ENCODE measurements at places on chromosomes 13 and 19. TPM values are rescaled to one million over a fixed set of nuclear protein-coding genes. Genes with fewer than 3 reads are reported as not detected.

- no peaks in the 10 kb centered on the region for H3K4me1 ChIP-seq
- H3K36me3 ChIP-seq = no peaks in the 10 kb centered on the region
- DNase-seq = no peak
Observed at GRCh38 chr13:80690208-80690607, 349.3 kb upstream of the SPRY2 start.

DNA sequence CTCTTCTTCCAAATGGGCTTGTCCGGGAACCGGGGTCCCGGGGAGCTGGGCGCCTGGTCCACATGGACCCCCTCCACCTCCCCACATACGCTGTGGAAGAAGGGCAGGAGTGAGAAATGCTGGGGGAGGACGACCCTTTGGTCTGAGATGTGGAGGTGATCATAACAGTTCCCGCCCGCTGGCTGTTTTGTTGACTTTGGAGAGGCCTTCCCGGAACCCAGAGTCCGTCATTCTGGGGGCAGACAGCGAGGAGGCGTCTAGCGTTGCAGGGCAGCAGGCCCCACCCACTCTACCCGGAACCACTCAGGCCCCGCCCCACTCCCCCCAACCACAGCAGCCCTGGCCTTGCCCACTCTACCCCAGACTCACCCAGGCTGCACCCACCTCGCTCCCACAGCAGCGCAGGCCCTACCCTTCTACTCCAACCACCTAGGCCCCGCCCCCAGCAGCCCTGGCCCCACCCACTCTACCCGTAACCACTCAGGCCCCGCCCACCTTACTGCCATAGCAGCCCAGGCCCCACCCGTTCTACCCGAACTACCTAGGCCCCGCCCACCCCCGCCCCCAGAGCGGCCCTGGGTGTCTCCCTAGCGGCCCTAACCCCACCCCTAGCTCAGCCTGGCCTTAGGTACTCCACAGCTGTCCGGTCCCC lies 7.1 kb downstream of the GPR108 start:
- H3K4me3 ChIP-seq = no peak overlapping the region
- H3K27ac ChIP-seq = no peak overlapping the region
- no peak for DNase-seq
- H3K36me3 ChIP-seq = peaks cover 29% of the 10 kb centered on the region
- no peaks in the 10 kb centered on the region for H3K27me3 ChIP-seq
- H3K4me1 ChIP-seq = peaks cover 5% of the 10 kb centered on the region

GRCh38 chr13:109146912-109147647 lies 517.7 kb downstream of the MYO16 start:
- H3K4me3 ChIP-seq = no peak overlapping the region
- no peaks in the 10 kb centered on the region for H3K27me3 ChIP-seq
- peaks cover 41% of the 10 kb centered on the region for H3K4me1 ChIP-seq
- H3K36me3 ChIP-seq = no peaks in the 10 kb centered on the region

DNA sequence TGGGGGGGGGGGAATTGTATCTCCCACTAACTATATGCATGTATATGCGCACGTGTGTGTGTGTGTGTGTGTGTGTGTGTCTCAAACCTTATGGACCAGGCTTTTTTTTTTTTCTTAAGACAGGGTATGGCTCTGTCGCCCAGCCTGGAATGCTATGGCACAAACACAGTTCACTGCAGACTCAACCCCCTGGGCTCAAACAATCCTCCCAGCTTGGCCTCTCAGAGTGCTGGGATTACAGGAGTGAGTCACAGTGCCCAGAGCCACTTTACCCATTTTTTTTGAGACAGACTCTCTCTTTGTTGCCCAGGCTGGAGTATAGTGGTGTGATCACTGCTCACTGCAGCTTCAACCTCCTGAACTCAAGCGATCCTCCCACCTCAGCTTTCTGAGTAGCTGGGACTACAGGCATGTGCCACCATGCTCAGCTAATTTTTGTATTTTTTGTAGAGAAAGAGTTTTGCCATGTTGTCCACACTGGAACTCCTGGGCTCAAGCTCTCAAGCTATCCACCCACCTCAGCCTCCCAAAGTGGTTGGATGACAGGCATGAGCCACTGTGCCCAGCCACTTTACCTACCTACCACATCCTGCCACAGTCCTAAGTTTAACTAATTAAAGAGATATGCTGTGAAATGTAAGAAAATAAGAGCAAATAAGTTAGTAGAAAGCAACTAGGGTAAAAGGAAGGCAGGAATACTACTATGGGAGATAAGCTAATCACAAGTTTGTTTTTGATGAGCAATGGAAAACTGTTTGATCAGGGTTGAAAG lies 2.4 kb downstream of the ZMYM5 start:
- peaks cover 40% of the 10 kb centered on the region for H3K36me3 ChIP-seq
- H3K4me3 ChIP-seq = peak overlapping the region; percentile 92
- H3K27ac ChIP-seq = peak overlapping the region; percentile 88
- peak; percentile 88 for DNase-seq
- H3K4me1 ChIP-seq = peaks cover 13% of the 10 kb centered on the region
- no peaks in the 10 kb centered on the region for H3K27me3 ChIP-seq

- H3K36me3 ChIP-seq = no peaks in the 10 kb centered on the region
- H3K27me3 ChIP-seq = no peaks in the 10 kb centered on the region
Observed at GRCh38 chr13:85241060-85241459, 558.2 kb downstream of the SLITRK6 start.

DNA sequence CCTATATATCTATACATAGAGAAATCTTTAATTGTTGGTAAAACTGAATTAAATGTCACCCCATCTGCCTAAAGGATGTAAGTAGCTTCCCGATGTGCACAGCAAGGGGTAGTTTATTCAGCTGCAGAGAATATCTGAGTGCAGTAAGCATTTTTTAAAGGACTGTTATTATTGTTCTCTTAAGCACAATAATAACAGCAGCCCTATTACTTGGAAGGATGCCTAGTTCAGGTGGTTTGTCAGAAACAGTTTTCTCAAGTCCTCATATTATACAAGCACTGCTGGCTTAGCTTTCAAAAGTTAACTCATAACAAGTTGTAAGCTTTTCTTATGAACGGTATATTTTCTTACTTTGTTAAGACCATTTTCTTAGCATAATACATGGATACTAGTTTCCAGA lies 142.6 kb downstream of the CRYL1 start:
- no peaks in the 10 kb centered on the region for H3K27me3 ChIP-seq
- H3K36me3 ChIP-seq = no peaks in the 10 kb centered on the region
- DNase-seq = no peak

MCF2L gene
- total RNA-seq = not detected

FXYD1 gene
- not detected for total RNA-seq

KLK11 gene
- total RNA-seq = not detected

Measured in MCF 10A (cell line).